Right hindlimb (tissue), 1 donor: ENCODE measurements at places on chromosomes 11 and 22.

DNA sequence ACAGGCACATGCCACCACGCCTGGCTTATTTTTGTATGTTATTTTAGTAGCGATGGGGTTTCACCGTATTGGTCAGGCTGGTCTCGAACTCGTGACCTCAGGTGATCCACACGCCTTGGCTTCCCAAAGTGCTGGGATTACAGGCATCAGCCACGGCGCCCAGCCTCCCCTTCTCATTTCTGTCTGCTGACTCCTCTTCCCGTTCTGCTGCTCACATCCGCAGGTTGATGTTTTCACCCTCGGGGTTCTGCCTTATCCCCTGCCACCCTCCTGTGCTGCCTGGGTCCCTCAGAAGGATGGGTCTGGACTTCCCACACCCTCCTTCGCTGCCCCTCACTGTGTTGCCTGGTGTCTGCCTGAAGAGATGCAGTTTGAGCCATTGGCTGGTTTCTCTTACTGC, 19.2 kb upstream of the VSIG10L2 start:
- no peak for DNase-seq

GRCh38 chr11:10125522-10126133, 168.4 kb downstream of the SBF2 start:
- DNase-seq, result no peak

DNA sequence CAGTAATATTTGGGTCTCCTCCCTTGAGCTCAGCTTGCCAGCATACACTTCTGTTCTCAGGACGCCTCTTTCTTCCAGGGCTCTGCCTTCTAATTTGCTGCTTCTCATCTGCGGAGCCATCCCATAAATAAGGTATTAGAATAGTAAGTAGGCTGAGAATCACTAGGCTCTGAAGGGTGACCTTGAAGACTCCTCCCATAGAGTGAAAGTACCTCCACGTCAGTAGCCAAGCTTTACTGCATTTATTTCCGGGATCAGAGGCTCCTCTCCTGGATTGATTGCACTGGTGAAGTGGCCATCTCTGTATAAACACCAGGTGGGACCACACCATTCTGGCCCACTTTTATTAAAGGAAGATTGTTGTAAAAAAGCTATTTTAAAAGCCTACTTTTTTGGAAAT, 315.5 kb downstream of the FAT3 start:
- DNase-seq, result no peak

DNA sequence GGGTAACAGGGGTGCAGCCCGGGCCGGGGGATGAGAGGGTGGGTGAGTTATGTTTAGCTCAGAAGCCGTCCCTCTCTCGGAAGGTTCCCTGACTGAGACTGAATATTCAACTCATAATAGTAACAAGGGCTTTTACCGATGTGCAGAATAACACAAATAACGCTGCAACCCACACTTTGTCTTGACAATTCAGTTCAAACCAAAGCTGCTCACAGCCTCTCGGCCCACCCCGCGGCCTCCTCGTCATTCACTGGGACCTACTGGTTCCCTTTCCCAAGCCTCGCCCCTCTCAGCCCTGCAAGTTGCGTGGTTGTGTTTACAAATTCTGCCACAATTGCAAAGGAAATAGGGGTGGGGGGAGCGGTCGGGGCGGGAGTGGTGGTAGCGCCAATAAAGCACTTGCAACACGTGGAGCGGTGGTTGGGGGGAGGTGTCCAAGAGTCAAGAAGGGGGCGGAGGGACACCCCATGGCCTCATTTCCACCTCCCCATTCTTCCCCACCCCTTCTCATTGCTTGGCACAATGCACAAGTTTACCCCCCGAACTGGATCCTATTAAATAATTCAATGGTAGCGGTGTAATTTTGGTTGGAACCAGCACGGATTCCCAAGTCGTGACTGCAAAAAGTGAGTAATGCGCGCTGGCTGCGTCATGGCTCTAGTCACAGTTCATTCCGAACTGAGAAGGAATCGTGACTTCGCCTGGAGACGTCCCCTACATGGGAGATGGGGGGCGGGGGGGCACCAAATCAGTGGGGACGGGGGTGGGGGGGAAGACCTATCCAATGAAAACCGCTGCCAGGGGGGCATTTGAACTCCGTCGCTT, 102.0 kb upstream of the HSD17B12 start:
- no peak for DNase-seq

DNA sequence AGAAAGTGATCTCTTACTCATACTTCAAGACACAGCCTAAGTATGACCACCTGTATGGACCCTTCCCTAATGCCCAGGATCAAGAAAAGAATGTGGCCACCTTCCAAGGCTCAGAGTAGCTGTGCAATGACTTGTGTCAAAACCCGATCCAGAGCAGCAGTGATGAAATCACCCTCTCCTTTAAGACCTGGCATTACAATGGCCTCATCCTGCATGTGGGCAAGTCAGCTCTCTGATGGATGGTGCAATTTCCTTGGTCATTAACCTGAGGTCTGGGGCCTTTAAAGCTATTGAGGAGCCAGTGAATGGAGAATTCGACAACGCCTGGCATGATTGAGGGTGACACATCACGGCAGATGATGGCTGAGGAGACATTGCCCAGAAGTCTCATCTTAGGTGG, 9.1 kb upstream of the TUBA8 start:
- no peak for DNase-seq

DNA sequence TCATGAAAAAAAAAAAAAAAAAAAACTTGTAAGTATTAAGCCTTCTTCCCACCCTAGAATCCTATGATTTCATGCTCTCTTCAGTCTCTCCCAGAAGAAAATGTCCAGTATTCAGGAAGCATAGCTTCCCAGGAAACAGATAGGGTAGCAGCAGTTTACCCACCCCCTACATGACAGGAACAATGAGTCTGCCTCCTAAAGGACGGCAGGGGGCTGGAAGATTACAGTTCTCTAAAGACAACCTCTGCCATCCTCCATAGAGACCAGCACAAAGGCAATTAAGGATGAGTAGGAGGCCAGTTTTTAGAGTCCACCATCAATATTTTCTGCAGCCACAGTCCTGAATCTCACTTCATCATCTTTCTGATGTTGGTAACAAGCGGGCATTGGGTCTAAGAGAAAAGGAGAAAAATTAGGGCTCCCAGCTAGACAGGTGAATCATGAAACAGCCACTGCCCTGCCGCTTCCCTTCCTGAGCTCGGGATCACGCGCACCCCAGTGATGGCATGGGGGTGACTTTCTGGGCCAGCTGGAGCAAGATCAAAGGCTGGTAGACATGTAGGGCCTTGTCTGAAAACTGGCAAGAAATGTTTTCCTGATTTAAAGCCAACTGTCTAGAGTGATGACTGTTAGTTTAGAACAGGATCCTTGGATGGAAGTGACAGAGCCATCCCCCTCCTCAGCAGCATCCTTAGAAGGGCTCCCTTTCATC, 322.8 kb downstream of the LARGE1 start:
- no peak for DNase-seq

DNA sequence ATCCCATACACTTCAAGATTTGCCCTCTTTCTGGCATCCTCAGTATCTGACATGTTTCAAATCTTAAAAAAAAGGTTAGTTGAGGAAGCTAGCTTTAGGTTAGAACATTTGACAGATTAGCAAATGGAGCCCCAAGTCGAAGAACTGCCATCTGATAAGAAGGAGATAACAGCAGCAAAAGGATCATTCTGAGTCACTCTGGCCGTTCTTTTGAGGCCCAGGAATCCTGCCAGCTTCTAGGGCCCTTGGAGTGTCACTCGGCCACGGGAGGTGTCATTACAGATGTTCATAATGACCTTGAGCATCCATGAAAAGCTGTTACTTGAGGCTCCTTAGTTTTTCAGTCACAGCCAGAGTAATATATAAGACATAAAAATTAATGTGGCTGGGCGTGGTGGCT, 132.1 kb upstream of the RASSF10 start:
- DNase-seq, result no peak

- no peak for DNase-seq
Measured at GRCh38 chr22:31738566-31738965, 11.4 kb downstream of the PRR14L start.

DNA sequence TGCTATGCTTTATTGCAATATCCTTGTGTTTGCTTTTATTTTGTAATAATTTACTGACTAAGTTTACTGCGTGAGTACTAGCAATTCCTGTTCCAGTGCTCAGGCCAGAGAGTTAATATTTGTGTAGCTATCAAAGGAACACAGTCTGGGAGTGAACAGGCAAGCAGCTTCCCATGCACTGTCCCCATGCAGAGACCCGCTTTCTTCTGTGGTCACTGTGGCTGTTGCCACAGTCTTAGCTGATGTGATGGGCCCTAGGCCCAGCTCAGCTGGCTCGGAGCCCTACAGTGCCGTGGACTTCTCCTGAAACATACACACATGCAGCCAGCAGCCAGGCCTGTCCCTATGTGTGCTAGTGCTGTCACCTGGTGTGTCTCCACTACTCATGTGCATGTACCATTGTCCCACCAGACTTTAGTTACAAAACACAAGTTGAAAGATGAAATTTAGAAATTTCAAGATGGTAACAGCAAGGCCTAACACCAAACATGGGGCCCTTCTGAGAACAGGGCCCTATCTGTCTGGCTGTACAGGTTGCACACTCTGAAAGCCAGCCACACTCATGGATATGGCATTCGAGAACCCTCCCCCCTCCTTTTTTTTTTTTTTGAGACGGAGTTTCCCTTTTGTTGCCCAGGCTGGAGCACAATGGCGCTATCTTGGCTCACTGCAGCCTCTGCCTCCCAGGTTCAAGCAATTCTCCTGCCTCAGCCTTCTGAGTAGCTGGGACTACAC, 12.3 kb upstream of the SCUBE2 start:
- DNase-seq, result no peak

- DNase-seq, result no peak
Measured at GRCh38 chr11:33953289-33953688, 61.4 kb upstream of the LMO2 start.

DNA sequence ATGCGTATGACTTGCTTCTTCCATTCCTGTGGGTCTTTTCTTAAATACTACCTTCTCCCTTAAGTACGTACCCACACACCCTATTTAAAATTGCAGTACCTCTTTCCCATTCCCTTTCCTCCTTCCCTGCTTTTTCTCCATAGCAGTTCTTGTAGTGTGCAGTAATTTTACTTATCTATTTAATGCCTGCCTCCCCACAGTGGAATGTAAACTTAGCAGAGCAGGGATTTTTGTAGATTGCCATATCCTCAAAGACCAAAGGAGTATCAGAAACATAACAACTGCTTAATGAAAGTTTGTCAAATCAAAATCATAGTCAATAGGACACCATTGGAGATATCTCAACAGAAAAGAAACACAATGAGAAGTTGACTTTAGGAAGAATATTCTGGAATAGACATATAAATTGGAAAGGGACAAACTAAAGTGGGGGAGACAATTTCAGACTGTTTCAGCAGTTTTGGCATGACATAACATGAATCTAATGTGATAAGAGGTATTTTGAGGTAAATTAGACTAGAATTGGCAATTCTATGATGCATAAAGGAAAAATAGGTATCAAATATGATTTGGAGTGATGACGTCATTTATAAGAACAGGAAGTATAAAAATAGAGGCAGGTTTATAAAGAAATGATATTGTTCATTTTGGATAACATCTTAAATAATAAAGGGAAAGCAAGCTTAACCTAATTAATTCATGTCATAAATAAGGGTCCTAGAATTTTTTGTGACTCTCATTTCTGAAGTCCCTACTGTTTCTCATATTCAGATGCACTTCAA, 188.4 kb downstream of the SOX6 start:
- no peak for DNase-seq

DNA sequence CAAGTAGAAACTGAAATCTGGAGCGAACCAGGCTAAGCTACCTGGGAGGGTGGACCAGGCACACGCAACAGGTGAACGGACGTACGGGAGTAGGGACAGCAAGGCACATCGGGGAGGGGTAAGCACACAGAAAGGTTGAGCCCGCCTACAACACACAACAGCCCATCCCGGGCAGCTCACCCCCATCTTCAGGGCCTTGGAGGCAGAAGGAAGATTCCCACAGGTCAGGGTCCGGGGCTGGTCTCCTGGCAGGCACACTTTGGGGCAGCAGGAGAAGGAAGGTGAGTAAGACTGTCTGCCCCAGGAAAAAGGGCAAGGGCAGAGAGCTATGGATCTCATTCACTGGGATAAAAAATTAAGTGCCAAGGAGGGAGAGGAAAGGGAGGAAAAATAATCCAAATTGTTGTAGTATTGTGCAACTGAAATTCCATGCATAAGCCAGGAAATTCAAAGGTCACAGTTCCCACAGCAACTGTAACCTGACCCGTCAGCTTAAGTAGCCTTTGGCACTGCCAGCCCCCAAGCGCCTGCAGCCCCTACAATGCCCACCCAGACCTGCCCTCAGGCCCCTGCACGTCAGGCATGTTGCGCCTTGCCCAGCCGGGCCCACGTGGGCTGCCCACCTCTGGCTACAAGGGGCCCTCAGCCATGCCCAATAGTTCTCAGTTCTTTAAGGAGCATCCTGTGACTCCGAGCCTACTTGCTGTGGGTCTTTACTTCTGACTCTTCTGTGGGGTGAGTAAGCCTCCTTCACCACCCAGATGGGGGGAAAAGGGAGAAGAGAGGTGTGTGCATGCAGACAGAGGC, 51.8 kb downstream of the MICAL3 start:
- DNase-seq, result peak; percentile 44

- DNase-seq, result no peak
Measured at GRCh38 chr11:20443596-20443995, 56.1 kb downstream of the PRMT3 start.

- no peak for DNase-seq
Measured at GRCh38 chr11:12066056-12066798, 44.2 kb upstream of the MICAL2 start.

- no peak for DNase-seq
Measured at GRCh38 chr11:9013373-9013772, 9.6 kb upstream of the NRIP3 start.

DNA sequence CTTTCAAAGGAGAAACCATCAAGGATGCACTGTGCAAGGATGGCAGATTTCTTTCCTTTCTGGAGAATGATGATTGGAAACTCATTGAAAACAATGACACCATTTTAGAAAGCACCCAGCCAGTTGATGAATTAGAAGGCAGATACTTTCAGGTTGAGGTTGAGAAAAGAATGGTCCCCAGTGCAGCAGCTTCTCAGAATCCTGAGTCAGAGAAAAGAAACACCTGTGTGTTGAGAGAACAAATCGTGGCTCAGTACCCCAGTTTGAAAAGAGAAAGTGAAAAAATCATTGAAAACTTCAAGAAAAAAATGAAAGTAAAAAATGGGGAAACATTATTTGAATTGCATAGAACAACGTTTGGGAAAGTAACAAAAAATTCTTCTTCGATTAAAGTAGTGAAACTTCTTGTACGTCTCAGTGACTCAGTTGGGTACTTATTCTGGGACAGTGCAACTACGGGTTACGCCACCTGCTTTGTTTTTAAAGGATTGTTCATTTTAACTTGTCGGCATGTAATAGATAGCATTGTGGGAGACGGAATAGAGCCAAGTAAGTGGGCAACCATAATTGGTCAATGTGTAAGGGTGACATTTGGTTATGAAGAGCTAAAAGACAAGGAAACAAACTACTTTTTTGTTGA, 9.8 kb downstream of the FAM111A start:
- no peak for DNase-seq

- DNase-seq, result peak; percentile 39
Measured at GRCh38 chr22:30277547-30278344, 11.1 kb upstream of the OSM start.

DNA sequence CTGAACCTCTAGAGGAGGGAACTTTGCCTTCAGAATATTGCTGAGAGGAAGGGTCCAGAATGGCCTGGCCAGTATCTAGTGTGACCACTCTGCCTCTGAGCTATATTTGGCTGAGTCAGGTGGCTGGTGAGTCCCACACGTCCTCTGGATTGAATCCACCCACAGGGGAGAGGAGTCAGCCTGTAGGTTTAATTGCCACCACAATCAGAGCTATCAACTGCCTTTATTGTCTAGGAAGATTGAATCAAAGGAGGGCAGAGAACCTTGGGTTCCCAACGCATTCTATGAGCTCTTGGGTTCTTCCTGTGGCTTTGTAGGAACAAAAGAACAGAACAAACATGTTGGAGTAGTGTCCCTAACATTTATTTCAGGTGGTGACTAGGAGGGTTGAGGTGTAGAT, 67.7 kb downstream of the ST3GAL4 start:
- DNase-seq, result no peak
